ENCODE measurements at places on chromosomes 1 and 21.
A peak's percentile ranks its signal among the peaks of the same experiment; 100 is the strongest.

DNA sequence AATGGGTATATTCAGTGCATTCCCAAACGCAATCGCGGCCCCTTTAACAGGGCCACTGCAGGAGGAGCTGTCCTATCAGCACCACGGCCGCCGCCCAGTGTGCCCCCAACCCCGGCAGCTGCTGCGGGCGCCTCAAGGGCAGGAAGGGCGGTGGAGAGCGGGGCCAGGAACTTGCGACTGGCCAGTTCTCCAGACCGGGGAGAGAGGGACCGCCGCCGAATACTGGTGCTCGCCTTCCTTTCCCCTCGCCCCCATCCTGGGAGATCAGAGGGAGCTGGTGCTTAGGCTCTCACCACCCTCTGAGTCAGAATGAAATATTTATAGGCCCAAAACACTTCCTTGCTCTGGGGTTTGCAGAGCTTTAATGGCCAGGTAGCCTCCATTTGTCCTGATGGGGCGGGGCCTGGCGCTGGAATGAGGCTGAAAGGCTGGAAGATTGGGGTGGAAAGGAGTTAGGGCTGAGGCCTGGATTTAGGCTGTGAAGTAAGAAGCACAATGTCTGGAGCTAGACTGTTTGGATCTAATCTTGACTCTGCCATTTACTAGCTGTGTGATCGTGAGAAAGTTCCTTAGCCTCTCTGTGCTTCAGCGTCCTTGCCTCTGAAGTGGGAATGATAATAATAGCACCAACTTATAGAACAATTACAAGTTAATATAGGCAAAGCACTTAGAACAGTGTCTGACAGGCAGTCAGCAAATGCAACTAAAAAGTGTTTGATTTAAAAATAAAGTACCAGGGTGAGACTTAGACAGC is 75.5 kb downstream of the NAV1 start:
- DNase-seq = peak; percentile 63

DNA sequence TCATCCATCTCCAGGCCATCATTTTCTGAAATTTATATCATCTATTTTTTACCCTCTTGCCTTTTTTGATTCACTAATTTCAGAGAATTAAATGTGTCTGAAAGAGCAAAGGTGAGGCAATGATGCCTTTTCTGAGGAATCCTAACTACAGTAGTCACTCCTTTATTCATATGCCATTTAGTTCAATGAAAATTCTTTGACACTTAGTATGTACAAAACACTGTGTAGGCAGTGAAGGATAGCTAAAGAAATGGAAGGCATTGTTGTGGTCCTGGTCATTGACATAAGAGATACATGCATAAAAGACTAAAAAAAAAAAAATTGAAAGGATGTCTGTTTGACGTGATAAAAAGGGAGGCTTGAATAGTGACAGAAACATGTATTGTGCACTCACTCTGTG is 171.9 kb upstream of the BEND5 start:
- DNase-seq = no peak

GRCh38 chr21:15065392-15066122 is 757 bp upstream of the NRIP1 start:
- DNase-seq = peak; percentile 75

DNA sequence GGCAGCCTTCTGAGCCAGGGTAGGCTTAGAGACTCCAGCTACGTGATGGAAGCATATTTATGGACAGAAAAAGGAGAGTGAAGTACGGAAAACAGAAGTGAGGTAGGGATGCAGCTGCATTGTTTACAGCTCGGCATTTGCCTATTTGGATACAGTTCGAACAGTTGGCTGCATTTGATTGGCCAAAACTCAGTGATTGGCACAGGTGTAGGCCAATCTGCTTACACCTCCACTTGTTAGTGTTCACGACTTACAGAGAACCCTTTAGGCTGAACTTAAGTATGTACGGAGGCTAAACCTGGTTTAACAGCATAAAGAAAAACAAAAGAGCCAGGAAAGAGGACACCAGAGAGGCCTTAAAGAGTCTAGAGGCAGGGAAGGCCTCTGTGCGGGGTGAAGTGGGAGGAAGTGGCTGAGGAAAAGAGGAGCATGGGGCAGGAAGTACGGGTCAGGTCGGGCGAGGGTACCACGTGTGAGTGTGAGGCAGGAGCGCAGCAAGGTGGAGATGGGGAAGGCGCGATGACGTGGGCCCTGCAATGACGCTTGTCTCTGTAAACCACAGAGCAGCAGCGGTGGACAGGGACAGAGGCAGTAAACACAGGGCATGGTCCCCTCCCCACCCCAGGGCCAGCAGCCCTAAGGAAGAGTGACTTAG is 32.0 kb downstream of the RSPH1 start:
- DNase-seq = peak; percentile 20

- DNase-seq = no peak
Measured at GRCh38 chr1:24048205-24048869, 63.6 kb downstream of the MYOM3 start.

Measured in AG08395 (cell line).